ENCODE measurements at places on chromosomes 11 and 22.

DNA sequence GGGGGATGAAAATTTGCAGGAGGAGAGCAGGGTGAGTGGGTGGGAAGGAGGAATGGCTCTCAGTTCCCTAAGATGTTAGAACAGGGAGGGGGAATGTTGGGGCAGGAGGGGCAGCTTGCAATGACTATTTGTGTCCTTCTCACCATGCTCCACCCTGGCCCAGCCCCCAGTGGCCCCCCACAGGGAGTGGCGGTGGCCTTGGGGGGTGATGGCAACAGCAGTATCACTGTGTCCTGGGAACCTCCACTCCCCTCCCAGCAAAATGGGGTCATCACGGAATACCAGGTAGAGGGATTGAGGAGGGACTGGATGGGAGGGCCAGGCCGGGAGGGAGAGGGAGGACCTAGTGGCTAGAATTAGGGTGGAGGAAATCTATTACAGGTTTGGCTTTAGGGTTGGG is 10.2 kb downstream of the ROBO3 start:
- no peak for DNase-seq

DNA sequence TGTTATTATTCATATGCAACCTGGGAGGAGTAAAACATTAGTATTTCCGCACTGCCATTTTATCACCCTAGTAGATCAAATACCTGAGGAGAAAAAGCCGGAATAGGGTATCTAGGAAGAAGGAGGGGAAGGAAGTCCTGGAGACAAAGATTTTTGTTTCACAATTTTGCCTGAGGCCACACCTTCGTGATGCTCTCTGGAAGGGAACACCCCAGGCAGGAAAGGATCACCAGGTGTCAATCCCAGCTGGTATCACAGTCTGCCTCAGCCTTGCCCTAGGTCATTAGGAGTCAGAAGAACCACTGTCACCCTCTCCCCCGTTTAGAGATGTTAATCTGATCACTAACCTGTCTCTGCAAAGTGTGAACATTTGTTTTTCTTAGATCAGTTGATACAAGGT is 35.4 kb upstream of the IGSF9B start:
- no peak for DNase-seq

GRCh38 chr11:31325160-31325559 is 44.4 kb downstream of the DCDC1 start:
- DNase-seq: no peak

GRCh38 chr11:118873804-118874203 is 9.9 kb upstream of the CXCR5 start:
- DNase-seq: no peak

DNA sequence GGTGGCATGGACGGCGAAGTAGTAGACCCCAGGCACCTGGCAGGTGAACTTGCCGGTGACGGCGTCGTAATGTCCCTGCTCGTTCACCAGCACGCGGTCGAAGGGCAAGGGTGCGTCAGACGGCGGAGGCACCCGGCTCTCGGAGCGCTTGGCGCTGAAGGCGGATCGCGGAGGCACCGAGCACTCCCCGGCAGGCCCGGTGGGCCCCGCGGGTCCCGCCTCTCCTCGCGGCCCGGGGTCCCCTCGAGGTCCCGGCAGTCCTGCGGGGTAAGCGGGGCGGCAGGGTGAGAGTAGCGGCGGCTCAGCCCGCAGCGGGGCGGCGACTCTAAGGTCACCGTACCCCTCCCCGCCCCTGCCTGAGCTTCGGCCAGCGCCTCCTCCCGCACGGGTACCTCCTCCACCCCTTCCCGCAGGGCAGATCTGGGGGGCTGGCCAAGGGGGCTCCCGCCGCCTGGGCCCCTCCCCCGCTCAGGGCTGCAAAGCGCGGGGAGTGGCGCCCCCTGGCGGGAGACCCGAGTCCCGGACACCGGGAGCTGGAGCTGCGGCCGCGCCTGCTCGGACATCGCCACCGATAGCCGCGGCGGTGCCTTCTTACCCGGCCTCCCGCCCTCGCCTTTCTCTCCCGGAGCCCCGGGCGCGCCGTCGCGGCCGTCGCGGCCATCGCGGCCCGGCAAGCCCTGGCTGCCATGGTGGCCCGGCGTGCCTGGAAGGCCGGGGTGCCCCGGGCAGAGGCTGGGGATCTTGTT is 921 bp downstream of the C1QTNF5 start:
- DNase-seq: no peak

GRCh38 chr11:19467904-19468303 is 227.2 kb upstream of the E2F8 start:
- DNase-seq: no peak

- no peak for DNase-seq
These were observed 53.3 kb upstream of the JAM3 start for GRCh38 chr11:134015556-134015955.

DNA sequence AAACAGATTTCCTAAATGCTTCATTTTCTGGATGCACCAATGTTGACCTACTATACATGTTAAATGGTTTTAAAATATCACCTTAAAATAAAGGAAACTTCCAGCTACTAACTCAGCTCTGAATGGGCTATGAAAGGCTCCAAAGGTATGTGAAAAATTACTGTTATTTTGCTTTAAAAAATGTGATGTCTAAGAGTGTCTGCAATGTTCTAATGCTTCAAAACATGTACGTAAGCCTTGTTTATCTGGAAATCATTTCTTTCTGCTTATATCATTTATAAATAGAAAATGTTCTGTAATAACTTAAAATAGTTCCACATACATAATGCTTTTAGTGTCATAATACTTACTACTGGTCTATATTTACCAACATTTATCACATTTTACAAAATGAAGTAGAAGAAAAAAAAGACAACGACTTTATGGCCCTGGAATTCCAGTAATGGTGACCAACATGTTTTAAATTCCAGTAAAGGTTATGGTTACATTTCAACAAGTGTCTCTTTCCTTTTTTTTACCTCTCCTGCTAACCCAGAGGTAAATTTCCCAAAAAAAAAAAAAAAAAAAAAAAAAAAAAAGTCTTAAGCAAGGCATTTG is 2.5 kb downstream of the BDNF start:
- no peak for DNase-seq

Data from left lobe of liver (tissue), 2 donors.